ENCODE measurements at places on chromosomes 7 and 10.

- DNase-seq: no peak
These were observed 18.2 kb downstream of the GPR141 start for GRCh38 chr7:37701769-37702168.

DNA sequence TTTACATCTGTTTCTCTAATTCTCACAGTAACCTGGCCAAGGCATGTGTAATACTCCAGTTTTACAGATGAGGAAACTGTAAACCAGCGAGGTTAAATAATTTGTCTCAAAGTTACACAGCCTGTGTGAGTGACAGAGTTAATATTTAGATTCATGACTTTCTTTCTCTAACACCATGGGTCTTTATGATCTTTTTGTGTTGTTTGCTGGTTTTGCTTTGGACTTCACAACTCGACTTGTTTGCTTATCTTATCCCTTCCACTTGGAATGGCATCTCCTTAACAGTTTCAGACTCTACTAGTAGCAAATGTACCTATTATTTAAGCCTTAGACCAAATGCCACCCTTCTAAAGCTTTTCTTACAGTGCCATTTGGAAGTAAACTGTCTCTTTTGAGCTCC, 34.4 kb downstream of the MXI1 start:
- no peak for DNase-seq

DNA sequence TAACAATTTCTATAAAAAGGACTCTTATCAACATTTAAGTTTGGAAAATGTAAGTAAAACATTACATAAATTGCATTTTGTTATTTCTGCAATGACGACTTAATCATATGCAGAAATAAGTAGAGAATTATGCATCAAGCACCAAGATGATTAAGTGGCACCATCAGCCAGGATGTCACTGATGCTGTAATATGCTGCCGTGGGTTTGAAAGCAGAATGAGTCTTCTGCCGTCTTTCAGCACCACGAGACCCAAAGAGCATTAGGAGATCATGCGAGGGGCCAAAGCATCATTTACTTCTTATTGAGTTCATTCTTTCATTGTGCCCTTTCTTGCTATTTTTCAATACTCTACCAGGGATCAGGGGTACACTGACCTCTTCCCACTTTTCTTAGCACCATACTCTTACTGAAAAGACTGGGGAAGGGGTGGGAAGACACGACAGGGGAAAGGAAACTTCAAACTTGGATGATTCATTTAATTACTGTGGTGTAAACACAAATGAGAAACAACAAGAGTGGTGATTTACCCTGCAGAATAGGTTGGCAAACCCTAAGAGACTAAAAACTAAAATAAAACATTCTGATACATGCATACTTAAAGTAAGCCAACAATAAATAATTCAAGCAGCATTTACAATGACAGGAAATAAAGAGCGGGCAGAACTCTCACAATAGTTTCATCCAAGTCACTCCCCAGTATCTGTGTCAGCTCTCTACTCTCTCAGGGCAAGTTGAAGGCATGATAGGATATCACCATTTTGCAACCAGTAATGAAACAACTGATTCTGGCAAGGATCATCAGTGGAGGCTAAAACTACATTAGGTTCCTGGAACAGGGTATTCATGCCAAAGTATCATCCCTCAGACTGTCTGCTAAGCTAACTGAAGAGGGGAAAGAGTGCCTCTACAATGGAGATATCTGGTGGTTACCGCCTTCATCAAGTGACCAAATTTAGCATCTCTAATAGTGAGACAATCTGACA, 70.8 kb downstream of the CUL2 start:
- no peak for DNase-seq

DNA sequence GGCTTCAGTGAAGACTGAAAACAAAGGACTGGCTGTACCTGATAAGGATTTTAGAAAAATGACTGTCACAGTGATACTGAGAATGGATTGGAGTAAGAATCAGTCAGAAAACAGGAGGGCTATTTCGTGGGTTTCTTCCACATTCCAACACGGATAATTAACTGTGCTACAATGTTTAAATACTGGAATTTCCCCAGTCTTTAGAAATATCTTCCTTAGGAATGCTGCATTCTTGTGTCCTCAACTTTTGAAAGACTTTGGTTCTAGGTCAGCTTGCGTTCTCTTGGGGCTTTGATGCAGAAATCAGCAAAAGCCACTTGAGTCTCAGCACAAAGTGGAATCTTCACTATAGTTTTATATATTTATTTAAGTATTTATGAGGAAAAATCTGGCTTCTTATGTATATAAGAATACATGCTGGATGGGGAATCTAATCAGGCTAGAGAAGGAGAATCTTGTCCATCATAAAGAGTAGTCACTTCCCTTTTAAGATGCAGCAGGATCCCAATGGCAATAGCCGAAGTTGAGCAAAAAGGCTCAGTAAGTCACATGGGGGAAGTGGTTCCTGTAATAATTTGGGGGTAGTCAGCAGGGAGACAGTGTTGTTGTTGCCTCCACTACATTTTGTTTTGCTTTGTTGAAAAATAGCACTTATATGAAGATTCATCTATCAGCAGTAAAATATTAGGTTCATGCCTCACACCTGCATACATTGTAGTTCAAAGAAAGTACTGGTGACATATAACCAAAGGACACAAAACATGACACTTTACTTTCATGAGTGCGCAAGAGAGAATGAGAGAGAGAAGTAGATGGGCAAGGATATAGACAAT, 86.0 kb downstream of the CH25H start:
- DNase-seq: no peak

DNA sequence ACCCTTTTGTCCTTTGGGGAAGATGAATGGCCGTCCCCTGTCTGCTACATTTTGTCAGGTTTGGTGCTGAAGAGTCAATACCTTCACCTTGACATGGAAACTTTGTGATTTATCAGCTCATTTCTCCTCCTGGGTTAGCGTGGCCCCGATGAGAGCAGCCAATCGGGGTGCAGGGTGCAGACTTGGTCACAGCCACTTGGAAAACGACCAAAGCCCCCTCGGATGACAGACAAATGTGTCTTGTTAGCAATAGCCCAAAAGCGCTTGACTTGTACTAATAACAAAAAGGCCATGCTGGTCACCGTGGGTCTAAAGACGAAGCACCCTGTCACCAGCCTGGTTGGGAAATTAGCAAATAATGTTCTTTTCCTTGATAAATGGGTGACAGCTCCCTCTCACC, 103.7 kb downstream of the EBF3 start:
- DNase-seq: no peak

DNA sequence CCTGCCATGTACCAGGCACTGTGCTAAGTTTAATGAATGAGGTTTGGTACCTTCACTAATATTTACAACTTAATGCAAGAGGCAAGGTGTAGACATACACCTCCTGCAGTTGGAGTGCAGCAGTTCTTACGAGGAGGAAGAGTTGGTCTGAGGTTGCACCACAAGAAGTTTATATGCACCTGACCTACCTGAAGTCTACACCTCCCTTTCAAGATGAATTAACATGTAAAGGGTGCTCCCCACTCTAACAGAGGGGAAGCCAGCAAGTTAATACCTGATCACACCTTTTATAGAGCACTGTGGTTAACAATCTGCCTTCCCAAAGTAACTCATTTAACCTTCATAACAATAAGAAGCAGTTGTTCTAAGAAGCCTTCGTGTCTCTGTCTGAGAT, 120.0 kb downstream of the LYZL1 start:
- no peak for DNase-seq

DNA sequence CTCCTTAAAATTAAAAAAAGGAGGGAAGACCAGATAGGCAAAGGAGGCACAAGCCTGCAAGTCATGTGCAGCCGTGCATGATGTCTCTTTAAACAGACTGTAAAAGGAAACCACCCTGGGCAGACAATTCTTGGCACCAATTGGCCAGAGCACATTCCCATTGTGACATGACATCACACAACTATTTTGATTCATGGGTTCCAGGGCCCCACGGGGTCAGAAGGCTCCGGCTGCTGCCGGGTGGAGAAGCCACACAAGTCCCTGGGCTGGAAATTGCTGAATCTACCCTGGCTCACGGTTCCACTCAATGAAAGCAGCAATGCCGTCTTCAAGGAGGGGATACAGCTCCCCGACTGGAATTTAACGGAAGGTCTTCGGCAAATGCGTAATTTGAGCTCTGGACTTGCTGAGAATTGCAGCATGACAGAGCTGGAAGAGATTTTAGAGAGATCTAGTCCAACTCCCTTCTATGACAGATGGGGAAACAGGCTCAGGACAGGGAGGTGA, 140.5 kb downstream of the PRKAG2 start:
- DNase-seq: no peak

DNA sequence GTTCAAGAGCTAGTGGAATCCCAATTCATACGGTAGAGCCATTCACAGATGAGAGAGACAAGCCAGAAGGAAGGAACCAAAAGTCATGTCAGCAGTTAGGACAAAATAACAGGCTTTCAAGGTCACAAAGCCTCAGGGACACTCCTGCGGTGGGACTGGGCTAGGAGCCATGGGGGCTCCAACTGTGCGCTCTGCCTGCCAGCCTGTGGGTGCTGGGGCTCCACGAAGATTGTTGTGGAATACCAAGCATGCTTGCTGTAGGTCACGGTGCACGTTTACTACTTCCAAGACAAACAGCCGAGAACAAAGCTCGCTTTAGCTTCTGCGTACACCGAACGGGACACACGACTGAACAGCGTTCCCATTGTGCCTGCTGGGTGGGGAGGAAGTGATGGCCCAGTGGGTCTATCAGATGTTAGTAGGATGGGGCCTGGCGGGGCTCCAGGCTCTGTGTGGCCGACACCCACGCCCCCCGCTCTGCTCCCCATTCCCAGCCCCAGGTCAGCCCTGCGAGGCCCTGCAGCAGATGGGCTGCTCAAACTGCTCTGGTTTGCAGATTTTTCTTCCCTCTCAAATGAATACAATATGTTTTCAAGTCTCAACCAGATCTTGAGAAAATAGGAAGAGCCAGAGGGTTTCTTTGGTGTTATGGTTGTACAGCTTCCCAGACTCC, 158.9 kb downstream of the EGFR start:
- DNase-seq: no peak

GRCh38 chr7:18013936-18014335, 13.7 kb downstream of the PRPS1L1 start:
- DNase-seq: no peak

DNA sequence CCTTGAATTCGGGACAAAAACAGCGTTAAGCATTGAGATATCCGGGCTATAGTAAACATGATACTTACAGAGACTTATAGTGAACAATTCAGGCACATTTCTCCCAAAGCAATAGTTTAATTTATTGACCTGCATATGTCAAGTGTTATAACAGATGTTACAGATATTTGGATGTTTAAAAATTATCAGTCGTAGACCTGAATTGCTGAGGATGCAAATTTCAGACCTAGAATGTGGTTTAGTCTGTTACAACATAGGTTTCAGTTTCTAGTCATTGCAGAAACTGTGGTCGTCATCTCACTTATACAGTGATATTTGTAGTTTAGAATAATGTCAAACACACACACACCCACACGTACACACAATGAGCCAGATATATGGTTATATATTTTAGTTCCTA, 85.2 kb downstream of the VTI1A start:
- no peak for DNase-seq

DNA sequence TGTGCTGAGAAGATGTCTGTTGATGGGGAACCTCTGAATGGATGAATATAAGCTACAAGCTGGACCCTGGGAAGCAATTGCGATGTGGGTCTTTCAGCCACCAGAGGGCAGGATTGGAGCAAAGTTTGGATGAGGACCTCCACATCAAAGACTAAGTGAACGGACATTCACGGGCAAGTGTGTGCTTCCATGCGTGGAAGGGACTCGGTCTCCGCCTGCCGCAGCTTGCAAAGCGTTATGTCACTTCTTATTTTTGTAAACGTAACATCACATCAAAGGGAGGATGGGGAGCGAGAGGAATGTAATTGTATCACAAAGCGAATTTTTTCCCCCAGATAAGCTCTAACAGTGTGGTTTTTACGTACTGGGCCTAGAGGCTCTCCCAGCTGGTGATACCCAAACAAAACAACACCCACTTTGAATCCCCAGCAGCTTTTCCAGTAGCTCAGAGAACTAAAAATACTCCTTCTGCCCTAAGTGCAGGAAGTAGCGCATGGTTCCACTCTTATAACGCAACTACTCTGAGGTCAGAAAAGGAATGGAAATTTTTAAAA, 65.0 kb downstream of the VWA2 start:
- peak; percentile 68 for DNase-seq

DNA sequence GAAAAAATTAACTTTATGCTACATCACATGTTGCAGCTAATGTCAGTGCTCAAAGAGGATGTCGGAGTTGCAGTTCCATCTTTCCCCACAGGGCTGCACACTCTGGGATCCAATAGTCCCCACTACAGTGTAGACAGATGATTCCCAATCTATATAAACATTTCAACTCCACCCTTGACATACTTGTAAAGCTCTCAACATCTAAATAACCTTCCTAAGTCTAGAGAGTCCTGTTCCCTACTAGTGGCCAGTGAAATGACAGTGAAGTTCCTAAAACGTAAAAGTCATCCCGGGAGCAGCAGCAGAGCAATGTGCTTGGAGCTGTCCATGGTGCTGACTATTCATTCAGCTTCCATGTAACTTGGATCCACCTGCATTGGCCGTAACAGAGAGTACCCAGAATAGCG, 145.1 kb downstream of the GRM8 start:
- no peak for DNase-seq

DNA sequence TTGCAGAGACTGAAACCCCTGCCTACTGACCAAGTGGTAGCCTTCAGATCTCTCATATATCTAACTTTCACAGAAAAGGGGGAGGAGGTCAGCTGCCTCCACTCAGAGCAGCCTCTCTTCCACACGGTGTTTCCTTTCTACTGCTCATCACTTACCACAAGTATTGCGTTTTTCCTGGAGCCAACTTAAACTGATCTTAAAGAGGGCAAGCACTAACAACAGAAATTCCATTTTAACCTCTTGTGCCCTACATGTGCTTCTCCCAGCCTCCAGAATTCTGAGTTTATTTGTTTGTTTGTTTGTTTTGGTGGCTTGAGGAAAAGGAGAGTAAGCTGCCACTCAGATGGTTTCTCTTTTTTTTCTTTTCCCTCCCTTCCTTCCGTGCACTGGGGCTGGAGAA, 19.1 kb downstream of the SKIDA1 start:
- DNase-seq: no peak

DNA sequence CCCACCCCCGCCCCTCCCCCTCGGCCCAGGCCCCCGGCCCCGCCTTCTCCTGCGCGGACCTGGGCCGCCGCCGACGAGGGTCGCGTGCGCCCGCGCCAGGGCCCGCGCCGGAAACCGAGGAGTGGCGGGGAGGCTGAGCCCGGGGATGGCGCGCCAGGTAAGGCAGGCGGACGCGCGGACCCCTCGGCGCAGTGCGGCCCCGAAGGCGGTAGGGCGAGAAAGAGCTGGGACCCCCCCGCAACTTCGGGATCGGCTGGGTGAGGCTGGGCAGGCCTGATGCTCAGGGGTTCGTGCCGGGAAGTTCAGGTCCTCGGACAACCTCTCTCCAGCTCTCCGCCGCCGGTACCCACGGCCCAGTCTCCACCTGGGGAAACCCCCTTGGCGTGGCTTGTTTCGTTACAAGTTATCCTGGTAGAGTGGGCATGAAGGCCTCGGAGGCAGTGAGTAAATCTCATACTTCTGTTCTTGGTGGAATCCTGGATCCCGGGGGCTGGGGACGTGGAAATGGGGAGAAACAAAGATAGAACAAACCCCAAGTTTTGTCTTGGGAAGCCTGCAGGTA, 58.4 kb downstream of the ZNF467 start:
- no peak for DNase-seq

- DNase-seq: no peak
These were observed 50.3 kb upstream of the CFAP46 start for GRCh38 chr10:132992433-132993215.

Data from stimulated activated CD4-positive, alpha-beta T cell treated with anti-CD3 and anti-CD28 coated beads, Interleukin-4, amount 100 ng/mL, for 1 hour (primary cell).